Muscle of leg (tissue), 16 donors: ENCODE measurements at places on chromosomes 12 and 14. TPM values are rescaled to one million over a fixed set of nuclear protein-coding genes. Genes with fewer than 3 reads are reported as not detected.
A peak's percentile ranks its signal among the peaks of the same experiment; 100 is the strongest.

- DNase-seq, result no peak
Observed at GRCh38 chr14:66228267-66228970, 257.8 kb upstream of the CCDC196 start.

The PRIM1 gene
- total RNA-seq, result 12.2 TPM

DNA sequence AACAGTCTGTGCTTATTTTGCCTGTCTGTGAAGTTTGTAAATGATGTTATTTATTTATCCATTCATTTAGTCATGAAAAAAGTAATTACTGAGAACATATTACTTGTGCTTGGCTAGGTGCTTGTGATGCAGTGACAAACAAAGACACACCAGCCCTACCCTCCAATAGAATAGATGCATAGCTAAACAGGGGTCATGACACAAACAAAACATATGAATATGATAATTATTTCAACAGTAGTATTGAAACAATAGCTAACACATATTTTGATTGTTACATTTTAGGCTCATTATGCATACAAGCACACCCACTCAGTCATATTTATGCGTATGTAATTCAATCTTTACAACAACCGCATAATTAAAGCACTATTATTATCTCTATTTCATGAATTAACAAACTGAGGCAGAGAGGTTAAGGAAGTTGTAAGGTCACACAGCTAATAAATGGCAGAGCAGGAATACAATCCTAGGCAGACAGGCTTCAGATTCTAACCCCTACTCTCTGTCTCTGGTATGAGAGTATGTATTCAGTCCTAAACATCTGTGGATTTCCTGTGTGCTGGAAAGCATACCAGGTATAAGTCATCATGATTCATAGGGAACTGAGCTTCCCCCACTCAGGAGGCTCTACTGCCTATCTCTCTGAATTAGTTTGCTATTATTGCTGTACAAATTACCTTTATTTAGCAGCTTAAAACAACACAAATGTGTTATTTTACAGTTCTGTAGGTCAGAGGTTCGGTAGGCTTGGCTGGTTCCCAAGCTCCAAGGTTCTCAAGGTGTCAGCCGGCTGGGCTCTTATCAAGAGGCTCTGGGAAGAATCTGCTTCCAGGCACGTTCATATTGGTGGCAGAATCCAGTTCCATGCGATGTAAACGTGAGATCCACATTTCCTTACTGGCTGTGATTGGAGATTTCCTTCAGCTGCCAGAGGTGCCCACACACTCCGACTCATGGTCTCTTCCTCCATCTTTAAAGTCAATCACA is 509.4 kb downstream of the GALC start:
- DNase-seq, result no peak

The SLC7A8 gene
- total RNA-seq, result 4.2 TPM

The PTHLH gene
- total RNA-seq, result 2.5 TPM

DNA sequence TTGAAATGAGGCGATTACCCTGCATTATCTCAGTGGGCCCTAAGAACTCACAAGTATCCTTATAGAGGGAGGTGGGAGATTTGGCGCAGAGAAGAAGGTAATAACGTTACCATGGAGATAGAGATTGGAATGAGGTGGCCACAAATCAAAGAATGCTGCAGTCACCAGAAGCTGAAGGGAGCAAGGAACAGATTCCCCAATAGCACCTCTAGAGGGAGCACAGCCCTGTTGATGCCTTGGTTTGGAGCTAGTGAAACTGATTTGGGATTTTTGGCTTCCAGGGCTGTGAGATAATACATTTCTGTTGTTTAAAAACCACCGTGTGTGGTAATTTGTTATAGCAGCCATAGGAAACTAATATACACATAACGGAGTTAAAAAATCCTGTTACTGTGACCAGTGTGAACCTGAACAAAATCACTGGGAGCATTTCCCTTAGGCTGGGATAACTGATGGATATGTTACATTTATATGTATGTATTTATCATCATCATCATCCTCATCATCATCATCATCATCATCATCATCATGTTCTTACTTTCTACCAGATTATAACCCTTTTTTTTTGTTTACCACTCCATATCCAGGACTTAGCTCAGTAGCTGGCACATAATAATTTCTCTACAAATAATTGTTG is 100.3 kb downstream of the LIN7A start:
- DNase-seq, result peak; percentile 62

The MBIP gene
- total RNA-seq, result 15.2 TPM

DNA sequence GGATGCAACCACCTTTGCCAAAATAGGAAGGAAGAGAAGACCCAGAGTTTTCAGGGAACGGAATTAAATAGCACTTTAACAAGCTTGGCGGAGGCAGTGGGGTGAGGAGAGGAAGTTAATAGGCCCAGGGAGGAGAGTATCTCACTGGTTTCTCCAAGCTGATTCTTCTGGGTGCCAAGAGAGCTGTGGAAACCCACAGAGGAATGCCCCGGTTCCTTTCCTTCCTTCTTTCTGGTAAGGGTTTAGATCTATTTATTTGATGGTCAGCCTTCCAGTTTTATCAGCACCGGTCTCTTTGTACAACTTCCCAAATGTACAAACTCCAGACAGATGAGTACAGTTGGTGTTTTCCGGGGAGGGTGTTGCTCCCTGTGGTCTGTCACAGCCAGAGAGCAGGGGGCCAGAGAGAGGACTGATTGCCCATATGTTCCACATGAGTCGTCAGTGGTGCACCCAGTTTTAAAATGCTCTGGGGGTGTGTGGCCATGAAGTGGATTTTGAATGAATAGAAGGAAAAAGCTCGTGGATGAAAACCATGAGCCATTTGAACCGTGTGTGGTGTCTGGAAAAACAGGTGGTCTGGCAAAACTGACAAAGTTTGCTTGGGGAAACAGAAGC is 26.6 kb downstream of the PRKCH start:
- no peak for DNase-seq

DNA sequence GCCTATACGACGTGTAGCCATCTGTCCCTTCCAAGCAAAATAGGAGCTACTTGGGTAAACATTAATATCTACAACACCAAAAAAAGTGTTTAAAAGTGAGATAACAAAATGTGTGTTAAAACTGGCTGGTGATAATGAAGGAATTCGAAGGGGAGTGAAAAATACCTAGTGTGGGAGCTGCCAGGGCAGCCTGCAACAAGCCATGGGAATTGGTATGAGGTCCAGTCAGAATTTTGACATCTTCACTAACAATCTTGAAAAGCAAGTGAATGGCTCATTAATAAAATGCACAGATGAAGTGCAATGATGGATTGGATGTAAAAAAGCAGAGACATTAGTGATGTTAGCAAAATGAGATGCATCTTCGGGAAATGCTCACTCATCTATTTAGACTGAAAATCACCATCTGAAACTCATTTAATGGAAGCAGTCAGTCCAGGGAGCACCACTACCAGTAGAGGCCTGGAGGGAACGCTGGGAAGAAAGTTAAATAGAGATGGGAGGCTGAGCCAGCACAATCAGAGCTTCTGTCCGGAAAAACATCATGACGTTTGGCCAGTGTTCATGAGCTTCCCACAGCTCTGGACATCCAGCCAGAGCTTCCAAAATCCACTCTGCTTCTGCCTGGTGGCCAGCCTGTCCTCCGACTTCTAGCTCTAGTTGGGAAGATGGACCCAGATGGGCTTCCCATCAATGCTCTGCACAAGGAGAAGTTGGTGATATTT is 405.0 kb upstream of the TMTC1 start:
- DNase-seq, result peak; percentile 81

The RNASE3 gene
- total RNA-seq, result not detected

- DNase-seq, result no peak
Observed at GRCh38 chr12:131075611-131076010, 121.9 kb downstream of the ADGRD1 start.

DNA sequence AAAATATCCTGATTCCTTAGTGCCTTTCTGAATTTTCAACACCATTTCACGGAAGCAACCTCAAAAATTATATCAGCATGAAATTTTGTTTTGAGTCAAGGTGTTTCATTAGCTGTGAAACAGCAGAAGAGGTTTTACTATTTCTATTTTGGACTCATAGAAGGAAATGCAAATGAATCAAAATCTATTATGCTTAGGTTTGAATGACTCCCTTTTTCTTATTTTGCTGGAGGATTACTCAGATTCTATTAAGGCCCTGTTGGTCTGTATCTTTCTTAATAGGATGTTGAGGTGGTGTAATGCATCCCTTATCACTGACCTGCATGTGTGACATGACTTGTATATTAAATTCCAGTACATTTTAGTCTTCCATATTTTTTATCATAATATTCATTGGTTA is 165.8 kb downstream of the TMTC2 start:
- no peak for DNase-seq

DNA sequence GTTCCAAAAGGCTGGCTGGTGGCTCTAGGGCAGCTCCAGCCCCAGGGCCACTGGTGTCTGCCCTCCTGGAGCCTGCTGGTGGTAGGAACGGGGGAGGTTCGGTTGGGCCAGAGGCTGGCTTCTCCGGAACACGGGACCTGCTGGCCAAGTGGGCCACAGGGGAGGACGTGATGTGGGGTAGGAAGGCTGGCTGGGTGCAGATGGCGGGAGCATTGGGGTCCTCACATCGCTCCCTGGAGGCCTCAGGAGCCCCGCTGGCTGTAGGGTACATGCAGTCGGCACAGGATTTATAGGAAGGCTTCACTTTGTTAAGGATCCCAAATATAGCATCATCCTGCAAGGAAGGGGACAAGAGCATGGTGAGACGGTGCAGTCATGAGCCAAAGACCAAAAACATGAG is 57.6 kb upstream of the CORO1C start:
- no peak for DNase-seq
